Ovary (tissue), 10 donors: ENCODE measurements at places on chromosomes 6 and 20. TPM values are rescaled to one million over a fixed set of nuclear protein-coding genes. Genes with fewer than 3 reads are reported as not detected.
A peak's percentile ranks its signal among the peaks of the same experiment; 100 is the strongest.

The ABHD16B gene
- not detected for total RNA-seq

GRCh38 chr6:17389274-17389847 lies 4.0 kb upstream of the CAP2 start:
- no peak for DNase-seq

DNA sequence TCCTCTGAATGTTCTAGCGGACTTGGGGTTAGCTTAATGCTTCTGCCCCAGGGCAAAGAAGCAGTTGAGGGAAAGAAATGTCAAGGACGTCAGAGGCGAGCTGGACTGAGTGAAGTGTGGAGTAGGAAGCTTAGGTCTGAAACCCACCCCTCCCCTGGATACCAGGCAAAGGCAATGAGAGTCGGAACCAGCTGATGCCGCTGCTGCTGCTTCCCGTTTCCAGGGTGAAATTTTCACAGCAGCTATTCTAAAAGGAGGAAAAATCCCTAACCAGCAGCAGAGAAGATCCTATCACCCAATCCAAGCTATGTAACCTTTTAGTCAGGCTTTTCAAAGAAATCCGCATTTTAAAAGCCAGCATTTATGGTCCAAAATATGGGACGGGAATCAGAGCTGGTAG lies 564.3 kb downstream of the LMBRD1 start:
- no peak for DNase-seq

GRCh38 chr6:31681135-31681671 lies 336 bp upstream of the LY6G5C start:
- peak; percentile 64 for DNase-seq

- DNase-seq, result no peak
These were observed 35.0 kb downstream of the SYTL3 start for GRCh38 chr6:158684745-158685324.

The SLC24A3 gene
- total RNA-seq, result 40.5 TPM

- no peak for DNase-seq
These were observed 5.6 kb upstream of the CHD6 start for GRCh38 chr20:41623625-41624375.

The MMP24 gene
- total RNA-seq, result 1.2 TPM

The HDGFL1 gene
- not detected for total RNA-seq

- DNase-seq, result no peak
These were observed 103.0 kb upstream of the KCNK16 start for GRCh38 chr6:39425346-39426072.

GRCh38 chr20:63562461-63563224 lies 8.7 kb downstream of the FNDC11 start:
- DNase-seq, result no peak

- DNase-seq, result no peak
These were observed 25.2 kb upstream of the RNF24 start for GRCh38 chr20:4040283-4041179.

DNA sequence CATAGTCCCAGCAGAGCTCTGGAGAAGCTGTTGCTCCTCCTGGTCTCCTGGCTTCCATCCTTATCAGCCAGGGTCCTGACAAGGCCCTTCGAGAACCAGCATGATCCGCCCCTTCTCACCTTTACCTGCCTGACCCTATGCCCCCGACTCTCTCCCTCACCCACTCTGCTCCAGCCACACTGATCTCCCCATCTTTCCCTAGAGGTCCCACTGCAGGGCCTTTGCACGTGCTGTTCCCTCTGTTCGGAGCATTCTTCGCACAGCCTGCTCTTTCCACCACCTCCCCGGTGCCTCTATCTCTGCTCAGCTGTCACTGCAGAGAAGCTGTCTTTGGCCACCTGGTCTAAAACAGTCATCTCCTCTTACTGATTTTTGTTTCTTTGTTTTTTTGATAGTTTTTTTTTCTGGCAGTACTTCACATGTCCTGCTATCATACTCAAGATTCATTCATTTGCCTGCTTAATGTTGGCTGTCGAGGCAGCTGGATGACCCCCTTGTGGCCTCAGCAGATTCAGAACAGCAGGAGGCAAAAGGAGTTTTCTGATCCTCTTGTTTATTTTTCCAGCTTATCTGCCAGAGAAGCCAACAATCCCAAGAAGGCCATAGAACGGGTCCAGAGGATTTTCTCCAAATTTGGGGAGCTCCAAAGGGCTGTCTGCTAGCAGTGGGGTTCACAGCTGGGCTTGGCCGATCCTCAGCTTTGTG lies 1.6 kb upstream of the PTGIS start:
- DNase-seq, result peak; percentile 60

DNA sequence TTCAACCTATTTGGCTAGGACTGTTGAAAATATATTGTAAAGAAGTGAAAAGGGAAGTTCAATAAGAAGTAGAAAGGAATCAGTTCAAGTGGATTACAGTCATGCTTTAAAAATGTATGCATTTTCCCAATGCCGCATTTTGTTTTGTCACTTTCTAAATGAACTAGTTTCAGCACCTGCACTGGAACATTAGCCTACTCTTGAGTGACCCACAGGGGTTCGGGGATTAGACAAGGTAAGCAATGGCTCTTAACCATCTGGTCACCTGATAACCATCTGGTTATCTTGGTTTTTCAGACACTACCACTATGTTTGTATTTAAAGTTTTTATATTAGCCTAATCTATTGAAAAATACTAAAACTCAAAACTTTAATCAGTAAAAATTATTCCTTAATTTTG lies 97.6 kb downstream of the CD164 start:
- no peak for DNase-seq

The RGS17 gene
- 0.78 TPM for total RNA-seq

The EXOC2 gene
- 12.8 TPM for total RNA-seq

DNA sequence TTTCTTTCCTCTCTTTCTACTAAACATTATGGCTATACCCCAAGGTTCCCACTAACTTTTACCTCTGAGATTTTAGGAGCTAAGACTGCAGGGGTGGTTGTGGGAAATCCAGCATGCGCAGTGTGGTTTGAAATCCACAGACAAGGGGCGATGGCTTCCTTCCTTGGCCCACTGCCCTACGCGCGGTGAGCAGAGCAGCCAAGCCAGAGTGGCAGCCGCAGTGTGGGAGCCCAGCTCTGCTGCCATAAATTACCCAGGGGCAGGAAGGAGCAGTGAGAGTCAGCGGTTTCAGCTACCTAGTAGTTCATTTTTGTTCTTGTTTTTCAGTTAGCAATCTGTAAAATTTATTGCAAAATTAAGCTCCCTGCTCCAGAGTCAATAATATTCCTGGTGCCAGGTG lies 101.4 kb downstream of the BMP2 start:
- DNase-seq, result no peak

DNA sequence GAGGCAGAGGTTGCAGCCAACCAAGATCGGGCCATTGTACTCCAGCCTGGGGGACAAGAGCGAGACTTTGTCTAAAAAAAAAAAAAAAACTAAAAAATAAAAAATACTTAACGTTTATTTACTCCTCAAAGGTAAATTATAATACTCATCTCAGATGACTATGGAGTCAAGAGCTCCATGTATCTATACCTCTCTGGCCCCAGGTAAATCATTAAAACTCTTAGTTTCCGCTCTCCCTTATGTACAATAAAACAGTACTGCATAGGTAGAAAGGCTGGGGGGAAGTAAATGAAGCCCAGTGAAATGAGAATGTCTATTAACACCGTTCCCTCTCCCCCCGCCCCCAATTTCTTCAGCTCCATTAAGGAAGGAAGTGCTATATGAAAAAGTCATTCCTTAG lies 1.2 kb downstream of the SRSF12 start:
- DNase-seq, result no peak

The RIMS1 gene
- 0.20 TPM for total RNA-seq

DNA sequence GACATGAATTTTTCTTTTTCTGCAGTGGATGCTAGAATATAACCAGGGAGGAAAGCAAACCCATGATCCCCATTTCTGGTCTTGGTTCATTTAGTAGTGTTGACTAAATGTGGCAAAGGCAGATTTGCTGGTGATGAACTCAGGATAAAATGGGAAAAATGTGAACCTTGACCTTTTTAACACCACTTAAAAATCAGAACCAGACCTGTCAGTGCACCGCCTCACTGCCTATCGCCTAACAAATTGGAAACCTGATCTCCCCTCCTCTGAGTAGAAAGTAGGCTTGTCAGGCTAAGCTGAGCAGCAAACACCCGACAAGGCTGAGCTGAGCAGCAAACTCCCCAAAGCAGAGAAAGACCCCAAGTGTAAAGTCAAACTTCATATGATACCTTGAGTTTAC lies 254.8 kb downstream of the FOXC1 start:
- no peak for DNase-seq

GRCh38 chr20:57053793-57054552 lies 212.5 kb downstream of the BMP7 start:
- no peak for DNase-seq

DNA sequence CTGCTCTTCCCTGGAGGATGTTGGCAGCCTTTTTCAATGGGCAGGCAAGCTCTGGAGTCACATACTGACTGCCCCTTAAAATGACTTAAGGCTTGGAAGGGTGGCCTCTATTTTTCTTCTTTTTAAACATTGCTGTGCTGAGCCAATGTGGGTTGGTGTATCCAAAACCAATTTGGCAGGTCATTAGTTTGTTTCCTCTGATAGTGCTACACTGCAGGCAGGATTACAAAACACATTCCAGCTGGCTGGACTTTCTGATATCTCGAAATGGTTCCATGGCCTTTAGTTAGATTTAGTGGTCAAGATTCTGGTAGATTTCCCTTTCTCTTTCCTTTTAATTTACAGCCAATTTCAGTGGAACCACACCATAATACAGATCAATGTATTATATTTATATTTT lies 28.1 kb upstream of the BMP2 start:
- DNase-seq, result no peak

DNA sequence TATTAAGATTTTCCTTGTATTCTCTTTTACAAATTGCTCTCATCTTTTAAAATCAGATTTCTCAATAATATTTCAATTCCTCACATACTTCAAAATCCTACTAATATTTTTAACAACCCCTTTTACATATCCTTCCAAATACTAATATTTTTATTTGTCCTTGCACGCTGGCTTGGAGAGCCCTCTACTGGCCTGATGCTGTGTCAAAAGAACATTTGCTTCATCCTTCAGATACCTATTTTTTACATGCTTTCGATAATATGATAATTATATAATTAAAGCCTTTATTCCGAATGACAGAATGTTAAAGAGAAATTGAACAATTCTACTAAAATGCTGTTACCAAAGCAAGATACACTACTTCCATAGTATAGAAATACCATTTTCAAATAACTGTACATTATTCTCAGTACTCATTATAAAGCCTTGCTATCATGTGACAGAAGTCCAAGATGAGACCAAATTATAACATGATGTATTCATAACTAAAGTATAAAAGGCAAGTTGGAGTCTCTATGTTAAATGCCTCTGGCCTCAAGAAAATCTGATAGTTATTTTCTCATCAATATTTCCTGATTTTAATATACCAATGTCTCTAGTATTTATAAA lies 39.0 kb upstream of the PLN start:
- DNase-seq, result no peak

DNA sequence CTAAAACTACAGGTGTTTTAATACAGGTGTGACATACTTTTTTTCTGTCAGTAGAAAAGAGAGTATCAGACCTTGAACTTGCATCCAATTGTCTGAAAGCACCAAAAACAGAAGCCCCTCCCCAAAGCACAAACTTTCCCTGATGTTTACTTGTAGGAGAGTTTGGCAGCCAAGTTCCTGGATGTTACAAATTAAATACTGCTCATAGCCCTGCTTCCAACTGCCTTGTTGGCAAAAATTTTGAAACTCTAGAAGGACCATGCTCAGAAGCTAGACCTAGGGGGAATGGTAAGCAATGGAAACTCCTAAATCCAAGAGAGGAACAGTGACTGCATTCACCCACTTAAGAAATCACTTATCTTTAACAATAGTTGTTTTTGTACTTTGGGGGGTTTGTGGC lies 17.0 kb upstream of the ARG1 start:
- DNase-seq, result no peak

The PPP1R3G gene
- total RNA-seq, result 1.6 TPM
